Mesenchymal stem cell (in vitro differentiated cells and primary cell): ENCODE measurements at places on chromosomes 12 and 14.

DNA sequence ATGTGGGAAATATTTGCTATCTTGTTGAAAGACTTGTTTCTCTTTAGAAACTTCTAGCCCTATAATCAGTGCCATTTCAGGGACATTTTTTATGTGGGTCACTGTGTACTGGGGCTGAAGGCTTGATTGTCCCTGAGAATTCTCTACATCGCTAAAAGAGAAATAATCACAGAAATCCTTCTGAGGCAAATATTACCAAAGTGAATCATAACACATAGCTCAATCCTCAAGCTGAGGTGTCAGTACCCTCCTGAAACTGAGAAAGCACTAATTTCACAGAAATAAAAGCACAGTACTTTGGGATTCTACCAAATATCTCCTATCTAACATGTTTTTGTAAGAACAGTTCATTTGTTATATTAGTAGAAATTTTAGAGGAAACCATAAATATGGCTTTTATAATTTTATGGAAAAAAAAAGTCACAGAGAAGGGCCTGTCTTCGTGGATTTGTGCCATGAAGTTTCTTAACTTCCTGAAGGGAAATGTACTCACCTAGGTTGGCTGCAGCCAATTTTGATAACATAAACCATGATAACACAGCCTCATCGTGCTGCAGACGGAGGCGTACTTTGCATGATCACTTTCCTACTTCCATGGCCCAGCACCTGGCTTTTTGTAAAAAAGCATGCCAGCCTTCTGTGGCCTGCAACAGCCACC is 163.7 kb upstream of the HIF1A start:
- DNase-seq, result no peak
- H3K4me1 ChIP-seq, result peaks cover 31% of the 10 kb centered on the region
- H3K27ac ChIP-seq, result peak overlapping the region; percentile 7
- H3K36me3 ChIP-seq, result no peaks in the 10 kb centered on the region

DNA sequence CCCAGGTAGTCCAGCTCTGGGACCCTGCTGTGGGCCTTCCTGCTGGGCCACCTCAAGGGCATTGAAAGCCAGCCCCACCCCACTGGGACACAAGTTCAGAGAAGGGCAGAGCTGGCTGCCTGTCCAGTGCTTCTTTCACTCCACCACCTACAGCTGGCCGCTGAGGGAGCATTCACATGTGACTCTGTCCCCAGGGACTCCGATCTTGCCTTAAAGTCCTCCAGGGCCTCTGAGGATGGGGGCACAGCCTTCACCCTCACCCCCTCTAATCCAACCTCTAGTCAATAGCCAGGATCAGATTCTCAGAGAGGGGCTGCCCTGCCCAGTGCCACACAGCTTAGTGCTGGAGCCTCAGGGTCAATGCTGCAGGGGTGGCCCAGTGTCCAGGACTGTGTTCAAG is 5.0 kb upstream of the CYP46A1 start:
- DNase-seq, result no peak
- H3K4me3 ChIP-seq, result no peak overlapping the region
- peaks cover 8% of the 10 kb centered on the region for H3K4me1 ChIP-seq
- peaks cover 8% of the 10 kb centered on the region for H3K27me3 ChIP-seq
- H3K36me3 ChIP-seq, result no peaks in the 10 kb centered on the region

- H3K27me3 ChIP-seq, result peaks cover 9% of the 10 kb centered on the region
- DNase-seq, result peak; percentile 44
- H3K36me3 ChIP-seq, result peaks cover 13% of the 10 kb centered on the region
- H3K4me3 ChIP-seq, result no peak overlapping the region
- H3K4me1 ChIP-seq, result peaks cover 2% of the 10 kb centered on the region
- H3K27ac ChIP-seq, result no peak overlapping the region
Measured at GRCh38 chr14:81401420-81402122, 1.4 kb upstream of the STON2 start.

DNA sequence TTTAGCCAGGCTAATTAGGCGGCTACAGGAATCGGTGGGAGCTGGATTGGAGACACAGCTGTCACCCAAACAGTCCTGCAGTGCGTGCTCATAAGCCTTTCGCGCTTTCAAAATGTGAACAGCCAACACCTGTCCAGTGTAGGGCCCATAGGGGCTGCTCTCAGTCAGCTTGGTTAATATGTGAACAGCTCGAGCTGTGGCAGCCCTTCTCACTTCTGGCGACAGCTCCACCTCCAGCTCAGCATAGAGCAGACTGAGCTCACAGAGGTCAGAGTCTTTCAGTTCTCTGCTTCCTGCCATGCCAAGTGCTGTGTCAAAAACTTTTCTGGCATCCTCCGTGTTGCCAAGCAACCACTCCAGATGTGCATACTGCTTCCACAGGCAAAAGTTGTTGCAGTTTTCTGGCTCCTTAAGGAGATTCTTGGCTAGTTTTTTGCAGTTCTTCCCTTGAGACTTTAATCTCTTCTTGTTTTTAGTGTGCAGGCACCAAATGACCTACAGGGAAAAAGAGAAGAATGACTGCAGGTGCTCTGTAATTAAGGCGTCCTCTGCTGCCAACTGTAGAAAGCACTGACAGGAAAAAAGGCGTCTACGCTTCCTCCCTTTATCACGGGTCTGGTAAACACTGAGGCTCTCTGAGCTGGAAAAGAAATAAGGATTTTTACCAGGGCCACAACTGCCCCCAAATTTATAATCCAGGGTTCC is 32.5 kb downstream of the PSMC1 start:
- DNase-seq, result no peak
- no peak overlapping the region for H3K27ac ChIP-seq
- no peaks in the 10 kb centered on the region for H3K27me3 ChIP-seq
- peaks cover 75% of the 10 kb centered on the region for H3K36me3 ChIP-seq
